ENCODE measurements at places on chromosomes 16 and 17.

DNA sequence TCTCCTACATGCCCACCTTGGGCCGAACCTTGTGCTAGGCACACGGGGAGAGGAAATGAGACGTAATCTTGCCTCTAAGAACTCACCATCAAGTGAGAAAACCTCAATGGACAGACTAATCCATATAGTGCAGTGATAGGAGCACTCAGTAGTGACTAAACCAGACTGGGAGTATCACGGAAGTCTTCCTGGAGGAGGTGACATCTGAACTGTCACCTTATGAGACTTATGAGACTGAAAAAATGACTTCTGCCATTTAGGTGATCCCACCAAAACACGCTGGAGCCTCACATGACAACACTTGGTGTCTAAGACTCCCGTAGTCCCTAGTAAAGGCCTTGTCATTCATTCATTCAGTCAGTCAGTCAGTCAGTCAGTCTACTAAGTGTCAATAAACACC lies 27.3 kb upstream of the MRTFB start:
- DNase-seq = no peak

DNA sequence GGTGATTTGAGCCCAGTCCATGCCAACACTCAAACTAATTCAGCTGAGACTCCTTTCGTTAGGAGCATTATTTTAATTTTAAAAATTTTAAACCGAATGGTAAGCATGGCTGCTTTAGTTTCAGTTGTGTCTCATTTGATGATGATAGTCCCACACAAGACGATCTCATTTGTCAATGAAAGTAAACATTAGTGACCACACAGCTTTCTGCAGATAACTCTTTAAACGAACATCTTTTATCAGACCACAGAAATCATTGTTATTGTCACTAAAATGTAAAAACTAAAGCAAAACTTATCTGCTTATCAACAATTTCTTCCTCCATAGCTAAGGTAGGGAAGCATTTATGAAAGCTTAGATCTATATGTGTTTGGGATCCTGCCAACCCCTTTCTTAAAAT lies 382.2 kb downstream of the ZFHX3 start:
- DNase-seq = no peak

DNA sequence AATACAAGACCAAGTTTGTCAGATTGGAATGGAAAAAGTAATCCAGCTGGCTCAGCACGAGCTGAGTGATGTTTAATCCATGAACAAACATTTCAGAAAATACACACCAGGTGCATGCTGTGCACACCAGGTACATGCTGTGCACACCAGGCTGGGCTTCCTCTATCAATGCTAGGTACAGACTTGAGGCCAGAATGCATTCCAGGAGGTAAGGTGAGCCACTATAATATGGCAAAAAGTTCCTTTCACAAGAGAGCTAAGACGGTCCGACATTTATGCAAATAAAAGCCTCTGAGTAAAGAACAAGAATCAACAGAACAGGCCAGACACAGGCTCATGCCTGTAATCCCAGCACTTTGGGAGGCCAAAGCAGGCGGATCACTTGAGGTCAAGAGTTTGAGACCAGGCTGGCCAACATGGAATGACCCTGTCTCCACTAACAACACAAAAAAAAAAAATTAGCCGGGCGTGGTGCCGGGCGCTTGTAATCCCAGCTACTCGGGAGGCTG lies 128.2 kb downstream of the ZNF778 start:
- DNase-seq = no peak

- no peak for DNase-seq
These were observed 26.2 kb downstream of the SHISA9 start for GRCh38 chr16:12927591-12927990.

- peak; percentile 99 for DNase-seq
These were observed at the start of the genes C17orf67 and DGKE for GRCh38 chr17:56833809-56834379. TSS of gene C17orf67 (minus strand) at chr17:56833920. CDS start at chr17:56815810, 18,110 bp downstream. TSS of gene DGKE (plus strand) at chr17:56834151. CDS start at chr17:56834796, 645 bp downstream.

DNA sequence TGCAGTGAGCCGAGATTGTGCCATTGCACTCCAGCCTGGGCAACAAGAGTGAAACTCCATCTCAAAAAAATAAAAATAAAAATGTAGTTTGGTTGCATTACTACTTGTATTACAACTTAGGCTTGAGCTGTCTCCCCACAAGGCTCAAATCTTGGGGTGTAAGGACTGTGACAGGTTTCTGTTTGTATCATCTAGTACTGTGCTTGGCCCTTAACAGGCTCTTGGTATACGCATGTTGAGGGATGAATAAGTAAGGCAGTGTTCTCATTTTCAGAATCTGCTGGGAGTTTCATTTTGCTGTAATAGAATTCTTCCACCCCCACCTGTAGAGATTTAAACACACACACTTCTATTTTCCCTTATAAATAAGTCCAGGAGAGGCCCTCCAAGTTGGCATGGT lies 289.4 kb upstream of the EEF2KMT start:
- DNase-seq = no peak

- no peak for DNase-seq
These were observed 41.0 kb downstream of the NXPH3 start for GRCh38 chr17:49616601-49617131.

- DNase-seq = no peak
These were observed 823 bp downstream of the NBR1 start for GRCh38 chr17:43171586-43172487.

DNA sequence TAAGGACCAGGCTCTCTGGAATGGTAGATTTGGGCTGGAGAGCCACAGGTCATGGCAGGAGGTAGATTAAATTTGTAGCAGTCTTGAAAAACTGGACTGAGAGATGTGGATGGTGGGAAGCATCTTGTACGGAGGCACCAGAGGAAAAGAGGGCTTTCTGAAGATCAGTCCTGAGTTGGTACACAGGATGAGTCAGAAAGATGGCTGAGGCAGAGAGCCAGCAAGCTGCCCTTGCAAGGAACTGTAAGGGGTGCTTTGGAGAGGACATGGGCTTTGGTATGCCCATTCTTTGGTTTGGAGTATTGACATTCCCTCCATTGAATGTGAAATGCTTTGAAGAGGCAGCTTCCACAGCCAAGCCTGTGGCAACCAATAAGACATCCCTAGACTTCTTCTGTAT lies 55.9 kb downstream of the MYOCD start:
- DNase-seq = no peak

DNA sequence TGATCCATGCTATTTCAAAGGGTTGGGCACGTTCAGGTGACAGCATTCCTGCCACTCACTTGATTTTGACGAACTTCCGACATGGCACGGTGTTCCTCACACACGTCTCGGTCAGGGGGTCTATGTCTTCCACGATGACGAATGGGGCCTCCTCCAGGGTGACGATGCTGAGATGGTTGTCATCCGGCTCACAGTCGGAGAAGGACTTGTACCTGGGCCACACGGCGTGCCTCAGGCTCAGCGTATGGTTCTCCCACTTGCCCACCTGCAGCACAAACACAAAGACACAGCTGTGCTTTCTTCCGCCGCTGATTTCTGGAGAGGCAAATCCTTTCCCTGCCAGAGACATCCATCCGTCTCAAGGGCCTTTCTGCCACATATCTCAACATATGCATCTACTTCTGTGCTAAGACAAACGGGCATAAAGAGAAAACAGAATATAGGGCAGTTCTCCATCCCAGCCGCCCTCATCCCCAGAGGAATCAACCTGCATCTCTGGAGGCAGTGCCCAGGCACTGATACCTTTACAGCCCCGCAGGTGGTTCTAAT lies 332.5 kb downstream of the GRIN2A start:
- no peak for DNase-seq

Measured in Peyer's patch (tissue), 4 donors.